ENCODE measurements at places on chromosomes 7 and 10.
A peak's percentile ranks its signal among the peaks of the same experiment; 100 is the strongest.

GRCh38 chr10:49389361-49389933 lies 6.4 kb downstream of the DRGX start:
- no peak for DNase-seq

DNA sequence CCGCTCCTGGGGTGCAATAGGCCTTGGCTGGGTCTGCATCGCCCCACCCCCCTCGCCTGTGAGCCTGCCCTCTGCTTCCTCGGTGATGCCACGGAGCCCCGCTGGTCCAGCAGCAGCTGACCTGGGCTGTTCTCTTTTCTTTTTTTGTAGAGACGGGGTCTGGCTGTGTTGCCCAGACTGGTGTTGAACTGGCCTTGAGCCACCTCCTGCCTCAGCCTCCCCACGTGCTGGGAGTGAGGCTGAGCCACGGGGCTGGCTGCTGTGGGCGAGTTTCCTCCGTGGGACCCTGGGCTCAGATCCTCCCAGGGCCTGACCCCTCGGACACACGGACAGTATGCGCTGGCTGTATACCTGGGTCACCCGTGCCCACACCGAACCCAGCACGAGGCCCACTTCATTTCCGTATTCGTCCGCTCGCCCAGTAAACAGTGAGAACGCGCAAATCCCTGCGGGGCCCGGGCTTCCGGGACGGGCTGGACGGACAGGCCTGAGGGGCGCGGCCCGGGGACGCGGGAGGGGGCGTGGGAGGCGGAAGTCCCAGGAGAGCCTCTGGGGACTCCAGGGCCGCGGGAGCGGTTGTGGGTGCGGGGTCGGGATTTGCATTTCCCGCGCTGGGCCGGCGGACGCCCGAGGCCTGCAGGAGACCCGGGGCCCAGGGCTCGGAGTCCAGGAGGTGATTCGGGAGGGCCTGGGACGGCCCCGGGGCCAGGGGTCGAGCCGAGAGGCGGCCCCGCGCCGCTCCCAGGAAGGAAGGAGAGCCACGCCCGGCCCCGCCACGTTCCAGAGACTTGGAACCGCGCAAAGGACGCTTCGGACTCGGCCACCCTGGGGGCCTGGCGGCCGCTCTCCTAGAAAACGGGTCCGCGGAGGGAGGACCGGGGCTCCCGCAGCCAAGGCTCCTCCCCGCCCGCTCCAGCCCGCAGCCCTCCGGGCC lies 57.7 kb upstream of the DNAJB6 start:
- no peak for DNase-seq

- DNase-seq: peak; percentile 42
These were observed 16.7 kb downstream of the MMRN2 start for GRCh38 chr10:86940677-86941076.

GRCh38 chr7:139702811-139703486 lies 74.8 kb downstream of the HIPK2 start:
- DNase-seq: no peak

GRCh38 chr10:132163278-132163765 lies 23.4 kb upstream of the DPYSL4 start:
- DNase-seq: no peak

DNA sequence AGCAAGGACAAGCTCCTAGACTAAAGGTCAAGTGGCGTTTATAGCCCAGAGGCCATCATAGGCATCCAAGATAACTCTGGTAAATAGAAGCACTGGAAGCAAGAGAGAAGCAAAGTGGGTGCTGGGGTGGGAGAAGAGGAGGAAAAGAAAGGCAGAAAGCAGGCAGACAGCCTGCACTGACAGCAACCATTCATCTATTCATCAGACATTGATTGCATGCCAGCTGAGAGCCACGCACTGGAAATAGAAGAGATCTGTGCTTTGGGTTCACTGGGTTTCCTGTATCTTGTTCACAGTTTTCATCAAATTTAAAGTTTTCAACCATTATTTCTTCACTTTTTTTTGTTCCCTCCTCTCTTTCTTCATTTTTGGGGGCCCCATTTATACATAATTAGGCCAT lies 4.7 kb upstream of the SLIT1 start:
- no peak for DNase-seq

DNA sequence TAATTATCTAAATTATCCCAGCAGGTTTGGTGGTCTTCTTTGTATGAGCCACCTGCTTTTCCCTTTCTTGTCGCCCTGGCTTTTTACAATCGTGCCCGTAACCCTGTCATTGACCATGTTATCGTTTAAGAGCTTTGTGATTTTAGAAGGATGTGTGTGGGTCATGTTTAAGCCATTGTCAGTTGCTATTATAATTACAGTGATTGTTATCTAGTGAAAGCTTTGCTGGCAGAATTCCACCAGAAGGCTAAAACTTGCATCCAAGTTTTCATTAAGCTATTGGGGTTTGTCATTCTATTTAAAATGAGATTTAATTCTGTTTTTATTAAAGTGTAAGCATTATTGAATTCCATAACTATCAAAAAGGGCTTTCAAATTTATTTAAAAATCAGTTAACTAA lies 354.2 kb upstream of the TMEM229A start:
- DNase-seq: no peak

DNA sequence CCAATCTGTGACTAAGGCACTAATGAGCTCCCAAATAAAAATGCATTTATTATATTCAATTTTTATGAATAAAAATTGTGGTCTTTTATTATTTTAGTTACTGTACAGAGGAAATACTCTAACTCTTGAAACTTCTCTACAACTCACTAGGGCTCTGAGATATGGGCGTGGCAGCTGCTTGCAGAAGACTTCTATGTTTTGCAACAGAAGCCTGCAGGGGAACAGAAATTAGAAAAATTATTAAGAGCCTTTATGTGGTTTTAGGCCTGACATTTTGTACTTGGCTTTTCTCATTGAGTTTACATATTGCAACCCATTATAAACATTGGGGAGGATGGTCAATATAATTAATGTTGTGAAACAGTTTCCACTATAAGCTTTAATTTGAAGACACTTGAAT lies 581.4 kb downstream of the TNS3 start:
- DNase-seq: no peak

DNA sequence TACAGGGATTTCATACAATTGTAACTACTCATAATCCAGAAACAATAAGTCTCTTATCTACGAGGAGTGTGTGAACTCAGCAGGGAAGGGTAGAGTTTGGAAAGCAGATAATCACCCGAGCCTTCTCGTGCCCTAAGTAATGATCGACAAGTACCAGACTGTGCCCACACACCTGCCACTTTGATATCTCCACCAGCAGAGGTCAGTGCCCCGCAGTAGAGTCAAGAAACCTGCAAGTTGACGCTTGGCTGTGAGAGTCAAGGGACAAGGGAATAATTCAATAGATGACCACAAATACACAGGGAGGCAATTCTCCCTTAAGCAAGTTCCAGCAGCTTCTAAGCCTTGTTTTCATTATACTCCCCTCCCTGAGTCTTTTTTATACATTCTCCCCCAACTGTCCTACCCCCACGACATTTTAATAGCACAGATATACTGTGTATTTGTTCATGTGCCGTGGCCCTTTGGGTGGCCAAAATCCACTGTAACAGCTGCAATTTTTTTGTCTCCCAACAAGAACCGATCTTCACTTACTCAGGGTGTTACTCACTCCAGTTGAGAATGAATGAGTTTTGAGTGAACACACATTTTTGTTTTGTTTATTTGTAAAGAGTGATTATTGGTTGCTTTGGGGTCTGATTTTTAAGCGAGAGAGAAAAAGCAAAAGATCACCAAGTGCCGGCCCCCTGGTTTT lies 106.9 kb upstream of the RHEB start:
- DNase-seq: no peak

GRCh38 chr10:128063736-128064107 lies 62.5 kb downstream of the MKI67 start:
- DNase-seq: peak; percentile 37

- no peak for DNase-seq
These were observed 434.3 kb downstream of the MDFIC start for GRCh38 chr7:115356139-115356746.

- DNase-seq: no peak
These were observed 27.5 kb upstream of the NPVF start for GRCh38 chr7:25255611-25256332.

DNA sequence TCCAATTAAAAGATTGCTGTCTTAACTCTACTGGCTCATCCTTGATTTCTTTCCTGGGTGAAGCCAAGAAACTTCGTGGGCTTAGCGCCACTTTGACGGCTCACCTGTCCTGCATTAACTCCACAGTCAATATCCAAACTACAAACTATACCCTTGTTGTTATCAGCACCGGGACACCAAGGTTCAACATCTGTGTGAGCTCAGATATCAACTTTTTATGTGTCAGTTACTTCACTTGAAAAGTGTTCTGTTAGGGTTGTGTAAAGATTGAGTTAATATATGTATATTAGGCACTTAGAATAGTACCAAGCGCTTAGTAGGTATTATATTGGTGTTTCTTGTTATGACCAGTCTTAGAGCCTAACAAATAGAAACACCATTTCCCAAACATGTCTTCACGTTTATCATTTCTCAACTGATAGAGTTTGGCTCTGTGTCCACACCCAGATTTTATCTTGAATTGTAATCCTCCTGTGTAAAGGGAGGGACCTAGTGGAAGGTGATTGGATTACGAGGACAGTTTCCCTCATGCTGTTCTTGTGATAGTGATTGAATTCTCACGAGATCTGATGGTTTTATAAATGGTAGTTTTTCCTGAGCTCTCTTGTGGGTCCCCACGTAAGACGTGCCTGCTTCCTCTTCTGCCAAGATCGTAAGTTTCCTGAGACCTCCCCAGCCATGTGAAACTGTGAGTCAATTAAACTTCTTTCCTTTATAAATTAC lies 19.0 kb upstream of the ST8SIA6 start:
- no peak for DNase-seq

DNA sequence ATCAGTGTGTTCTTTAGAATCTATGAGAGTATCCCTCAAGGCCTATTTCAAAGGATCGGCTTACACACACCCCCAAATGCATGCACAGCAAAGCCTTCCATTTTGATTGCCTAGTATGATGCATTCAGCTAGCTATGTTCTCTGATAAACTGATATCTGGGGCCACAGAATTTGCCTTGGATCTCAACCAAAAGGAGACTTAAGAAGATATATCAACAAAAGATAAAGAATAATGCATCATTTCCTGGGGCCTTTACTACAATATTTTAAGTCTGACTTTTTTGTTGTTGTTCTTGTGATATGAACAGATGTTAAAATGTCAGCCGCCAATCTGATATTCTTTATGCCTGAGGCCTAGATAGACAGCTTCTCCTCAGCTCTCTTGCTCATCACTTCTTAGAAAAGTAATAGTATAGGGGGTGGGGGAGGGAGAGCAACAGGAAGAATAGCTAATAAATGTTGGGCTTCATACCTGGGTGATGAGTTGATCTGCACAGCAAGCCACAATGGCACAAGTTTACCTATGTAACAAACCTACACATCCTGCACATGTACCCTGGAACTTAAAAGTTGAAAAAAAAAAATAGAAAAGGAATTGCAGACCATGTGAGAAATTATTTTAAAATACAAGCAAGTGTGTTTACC lies 792.9 kb upstream of the GHITM start:
- DNase-seq: no peak

- no peak for DNase-seq
These were observed 102.0 kb upstream of the ARMC3 start for GRCh38 chr10:22825841-22826240.

DNA sequence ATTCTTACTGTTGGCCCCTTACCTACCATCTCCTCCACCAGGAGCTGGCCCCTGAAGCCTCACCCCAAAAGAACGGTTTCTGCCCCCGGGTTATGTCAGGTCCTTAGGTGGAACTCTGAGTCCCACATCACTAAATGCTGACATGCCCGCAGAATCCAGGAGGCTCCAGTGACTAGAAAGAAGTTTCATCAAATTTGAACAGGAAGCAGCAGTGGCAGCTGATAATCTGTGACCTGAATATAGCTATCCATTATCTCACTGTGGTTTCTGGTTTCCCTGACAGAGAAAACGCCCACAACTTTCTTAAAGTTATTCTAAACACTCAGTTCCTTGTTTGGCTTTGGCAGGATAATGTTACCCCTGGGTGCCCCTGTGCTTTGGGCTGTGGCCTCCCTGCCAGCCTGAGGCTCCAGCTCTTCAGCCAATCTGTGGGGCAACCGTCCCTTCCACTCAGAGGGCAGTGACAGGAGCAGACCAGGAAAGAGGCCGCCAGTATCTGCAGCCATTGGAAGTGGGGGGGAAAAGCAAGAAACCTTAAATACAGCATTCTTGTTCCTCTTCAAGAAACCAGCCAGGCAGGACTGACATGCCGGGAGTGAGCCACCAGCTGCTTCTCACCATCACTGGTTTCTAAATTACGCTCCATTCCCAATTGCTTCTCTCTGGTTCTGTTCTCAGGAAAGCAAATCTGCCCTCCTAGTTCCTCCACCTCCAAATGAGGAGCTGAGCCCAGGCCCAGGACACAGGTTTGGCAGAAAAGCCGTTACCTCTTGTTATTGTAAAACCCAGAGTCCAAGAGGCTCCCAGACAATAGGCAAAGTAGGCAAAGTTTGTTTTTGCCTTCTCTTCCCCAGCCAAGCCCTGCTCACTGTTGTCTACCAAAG lies 41.2 kb upstream of the VCL start:
- DNase-seq: no peak

- DNase-seq: no peak
These were observed 152.6 kb downstream of the PKD1L1 start for GRCh38 chr7:47795631-47796030.

- no peak for DNase-seq
These were observed 50.8 kb upstream of the FRMD4A start for GRCh38 chr10:14381475-14381874.

DNA sequence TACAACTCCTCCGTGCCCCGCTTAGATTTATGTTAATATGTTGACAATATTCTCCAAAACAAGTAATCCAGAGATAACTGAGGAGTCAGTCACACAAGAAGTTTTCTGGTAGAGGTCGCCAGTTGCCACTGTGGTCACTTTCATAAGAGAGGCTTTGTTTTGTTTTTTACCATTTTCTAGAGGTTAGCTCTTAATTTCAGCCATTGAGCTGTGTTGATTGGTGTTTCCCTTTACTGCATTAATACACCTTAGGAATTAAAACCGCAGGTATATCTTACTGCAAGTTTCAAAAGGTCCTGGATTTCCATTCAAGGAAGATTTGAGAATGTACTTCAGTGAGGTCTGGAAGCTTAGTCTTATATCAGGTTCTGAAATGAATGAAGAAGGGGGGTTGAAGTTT lies 3.5 kb downstream of the BMI1 start:
- DNase-seq: no peak

- DNase-seq: no peak
These were observed 791.2 kb downstream of the GRID1 start for GRCh38 chr10:85575441-85575840.

- DNase-seq: no peak
These were observed 18.9 kb downstream of the CDK1 start for GRCh38 chr10:60797200-60797599.

GRCh38 chr7:73823257-73823656 lies 7.5 kb upstream of the CLDN4 start:
- DNase-seq: no peak

DNA sequence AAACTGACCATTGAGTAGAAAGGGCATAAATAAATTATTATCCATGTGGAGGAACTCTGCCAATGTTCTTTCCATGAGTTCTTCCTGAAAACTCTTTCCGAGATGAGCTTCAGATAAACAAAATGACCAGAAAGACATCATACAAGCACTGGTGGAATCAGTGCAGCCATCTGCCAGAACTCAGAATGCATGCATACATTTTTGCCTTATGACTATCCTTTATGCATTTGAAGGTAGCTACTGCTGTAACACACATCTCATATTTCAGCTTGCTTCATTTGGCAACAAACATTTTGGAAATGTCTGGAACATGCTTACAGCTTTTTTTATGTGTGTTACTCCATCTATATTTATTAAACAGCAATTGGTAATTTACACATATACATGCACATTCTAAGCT lies 448.9 kb downstream of the PLXDC2 start:
- no peak for DNase-seq

Measured in left lobe of liver (tissue), 2 donors.